Sigmoid colon (tissue), 7 donors: ENCODE measurements at places on chromosomes 1 and 21. TPM values are rescaled to one million over a fixed set of nuclear protein-coding genes. Genes with fewer than 3 reads are reported as not detected.

DNA sequence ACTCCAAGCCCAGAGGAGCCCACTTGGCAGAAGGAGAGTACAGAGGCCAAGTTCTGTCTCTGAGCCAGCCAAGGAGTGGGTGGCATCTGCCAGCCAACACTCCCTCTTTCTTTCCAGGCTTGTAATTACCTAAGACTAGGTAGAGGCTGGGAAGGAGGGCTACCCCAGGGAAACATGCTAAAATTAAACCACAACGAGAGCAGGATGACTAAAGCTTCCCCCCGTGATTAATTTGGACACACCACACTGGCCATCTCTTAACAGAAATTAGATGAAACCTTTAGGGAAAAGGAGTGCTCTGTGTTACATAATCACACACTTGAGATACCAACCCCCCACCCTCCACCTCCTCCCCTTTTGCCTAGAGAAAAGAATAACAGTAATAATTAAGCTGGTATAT lies 102.1 kb upstream of the ZC3H12A start:
- DNase-seq, result no peak
- no peak overlapping the region for H3K4me3 ChIP-seq
- no peaks in the 10 kb centered on the region for H3K36me3 ChIP-seq
- H3K4me1 ChIP-seq, result no peaks in the 10 kb centered on the region
- no peaks in the 10 kb centered on the region for H3K27me3 ChIP-seq

The FAM72C gene
- total RNA-seq, result not detected

The MOB3C gene
- total RNA-seq, result 11.4 TPM

The METTL25B gene
- 11.8 TPM for total RNA-seq

- H3K4me3 ChIP-seq, result no peak overlapping the region
- H3K36me3 ChIP-seq, result no peaks in the 10 kb centered on the region
- H3K4me1 ChIP-seq, result peaks cover 1% of the 10 kb centered on the region
- no peak for DNase-seq
- no peak overlapping the region for H3K27ac ChIP-seq
- H3K27me3 ChIP-seq, result no peaks in the 10 kb centered on the region
Measured at GRCh38 chr1:12203216-12204007, 26.4 kb upstream of the VPS13D start.

The FMO2 gene
- 35.1 TPM for total RNA-seq

- H3K27me3 ChIP-seq, result no peaks in the 10 kb centered on the region
- H3K4me3 ChIP-seq, result no peak overlapping the region
- no peak overlapping the region for H3K27ac ChIP-seq
- no peak for DNase-seq
- no peaks in the 10 kb centered on the region for H3K4me1 ChIP-seq
Measured at GRCh38 chr1:59132295-59132694, 164.6 kb upstream of the FGGY start.

DNA sequence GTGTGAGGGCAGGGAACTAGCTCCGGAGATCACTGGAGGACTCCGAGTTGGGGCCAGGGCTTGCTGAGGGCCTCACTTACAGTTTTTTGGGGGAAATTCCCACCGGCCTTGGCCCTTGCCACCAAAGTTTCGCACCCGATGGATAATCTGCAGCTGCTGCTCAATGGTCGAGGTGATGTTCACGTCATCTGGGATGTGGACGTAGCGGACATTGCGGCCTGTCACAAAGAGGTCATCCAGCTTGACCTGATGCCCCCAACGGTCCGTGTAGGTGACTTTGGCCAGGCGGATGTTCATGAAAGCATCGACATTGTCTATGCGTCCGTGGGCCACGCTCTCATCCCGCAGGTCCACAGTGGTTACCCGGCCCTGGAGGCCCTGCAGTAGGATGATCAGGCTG lies 4.0 kb downstream of the LSM10 start:
- no peak overlapping the region for H3K27ac ChIP-seq
- no peak for DNase-seq
- H3K4me1 ChIP-seq, result no peaks in the 10 kb centered on the region
- peaks cover 5% of the 10 kb centered on the region for H3K36me3 ChIP-seq

- no peak for DNase-seq
- H3K27me3 ChIP-seq, result peaks cover 76% of the 10 kb centered on the region
- no peaks in the 10 kb centered on the region for H3K36me3 ChIP-seq
- H3K27ac ChIP-seq, result peak overlapping the region; percentile 32
- H3K4me1 ChIP-seq, result no peaks in the 10 kb centered on the region
Measured at GRCh38 chr1:1165900-1166421, 7.7 kb upstream of the TTLL10 start.

DNA sequence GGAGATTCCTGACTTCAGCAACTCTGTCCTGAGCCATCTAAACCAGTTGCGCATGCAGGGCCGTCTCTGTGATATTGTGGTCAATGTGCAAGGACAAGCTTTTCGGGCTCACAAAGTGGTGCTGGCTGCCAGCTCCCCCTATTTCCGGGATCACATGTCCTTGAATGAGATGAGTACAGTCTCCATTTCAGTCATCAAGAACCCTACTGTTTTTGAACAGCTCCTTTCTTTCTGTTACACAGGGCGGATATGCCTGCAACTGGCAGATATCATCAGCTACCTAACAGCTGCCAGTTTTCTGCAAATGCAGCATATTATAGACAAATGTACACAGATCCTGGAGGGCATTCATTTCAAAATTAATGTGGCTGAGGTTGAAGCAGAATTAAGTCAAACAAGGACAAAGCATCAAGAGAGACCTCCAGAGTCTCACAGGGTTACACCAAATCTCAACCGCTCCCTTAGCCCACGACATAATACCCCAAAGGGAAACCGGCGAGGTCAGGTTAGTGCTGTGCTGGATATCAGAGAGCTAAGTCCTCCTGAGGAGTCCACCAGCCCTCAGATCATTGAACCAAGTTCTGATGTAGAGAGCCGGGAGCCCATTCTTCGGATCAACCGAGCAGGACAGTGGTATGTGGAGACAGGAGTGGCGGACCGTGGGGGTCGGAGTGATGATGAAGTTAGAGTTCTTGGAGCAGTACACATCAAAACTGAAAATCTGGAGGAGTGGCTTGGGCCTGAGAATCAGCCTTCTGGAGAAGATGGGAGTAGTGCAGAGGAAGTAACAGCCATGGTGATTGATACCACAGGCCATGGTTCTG lies 2.3 kb downstream of the ZBTB37 start:
- DNase-seq, result no peak
- no peak overlapping the region for H3K4me3 ChIP-seq
- no peak overlapping the region for H3K27ac ChIP-seq
- no peaks in the 10 kb centered on the region for H3K27me3 ChIP-seq
- peaks cover 29% of the 10 kb centered on the region for H3K4me1 ChIP-seq

DNA sequence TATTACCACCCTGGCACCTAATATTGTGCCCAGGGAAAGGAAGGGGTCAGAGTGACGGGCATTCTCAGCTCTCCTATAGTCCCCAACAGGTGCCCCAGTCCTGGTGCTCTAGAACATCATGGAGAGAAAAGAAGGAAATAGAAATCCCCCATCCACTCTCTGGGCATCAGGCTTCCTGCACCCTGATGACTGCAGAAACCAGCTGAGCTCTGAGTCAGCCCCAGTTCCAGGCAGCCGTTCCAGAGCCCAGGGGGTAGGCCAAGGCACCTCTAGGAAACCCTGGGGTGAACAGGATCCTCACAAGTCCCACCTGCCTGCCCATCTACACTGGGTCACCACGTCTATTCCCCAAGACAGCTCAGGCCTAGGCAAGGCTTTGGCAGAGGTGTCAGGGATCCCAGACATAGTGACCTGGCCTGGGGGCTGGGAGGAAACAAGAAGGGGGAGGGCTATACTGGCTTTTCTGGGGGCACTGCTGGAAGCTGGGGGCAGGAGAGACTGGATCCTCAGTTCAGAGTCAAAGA lies 709 bp downstream of the NECTIN4 start:
- H3K36me3 ChIP-seq, result no peaks in the 10 kb centered on the region
- H3K4me3 ChIP-seq, result no peak overlapping the region
- H3K27me3 ChIP-seq, result no peaks in the 10 kb centered on the region
- DNase-seq, result no peak
